Jurkat, Clone E6-1 (cell line): ENCODE measurements at places on chromosomes 1 and 21.

- no peak for DNase-seq
Observed at GRCh38 chr1:9302745-9303524, 10.2 kb downstream of the SPSB1 start.

- no peak for DNase-seq
Observed at GRCh38 chr1:107407011-107407410, 266.2 kb downstream of the NTNG1 start.

- no peak for DNase-seq
Observed at GRCh38 chr1:229137271-229137670, 133.6 kb upstream of the RAB4A start.

DNA sequence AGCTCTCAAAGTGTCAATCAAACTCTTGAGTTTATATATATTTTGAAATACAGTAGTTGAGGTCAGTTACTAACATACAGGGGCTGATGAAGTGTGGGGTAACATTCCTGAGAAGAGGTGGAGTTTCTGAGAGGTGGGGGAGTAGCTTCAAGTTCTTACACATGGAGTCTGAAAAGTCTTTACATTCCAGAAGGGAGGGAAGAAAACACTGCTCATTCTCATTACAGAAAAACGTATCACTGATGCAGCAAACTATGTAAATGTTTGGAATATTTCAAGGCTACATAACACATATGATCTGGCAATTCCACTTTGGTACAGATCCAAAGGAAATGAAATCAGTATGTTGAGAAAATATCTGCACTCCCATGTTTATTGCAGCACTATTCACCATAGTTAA, 1065.8 kb upstream of the B3GALT2 start:
- no peak for DNase-seq

DNA sequence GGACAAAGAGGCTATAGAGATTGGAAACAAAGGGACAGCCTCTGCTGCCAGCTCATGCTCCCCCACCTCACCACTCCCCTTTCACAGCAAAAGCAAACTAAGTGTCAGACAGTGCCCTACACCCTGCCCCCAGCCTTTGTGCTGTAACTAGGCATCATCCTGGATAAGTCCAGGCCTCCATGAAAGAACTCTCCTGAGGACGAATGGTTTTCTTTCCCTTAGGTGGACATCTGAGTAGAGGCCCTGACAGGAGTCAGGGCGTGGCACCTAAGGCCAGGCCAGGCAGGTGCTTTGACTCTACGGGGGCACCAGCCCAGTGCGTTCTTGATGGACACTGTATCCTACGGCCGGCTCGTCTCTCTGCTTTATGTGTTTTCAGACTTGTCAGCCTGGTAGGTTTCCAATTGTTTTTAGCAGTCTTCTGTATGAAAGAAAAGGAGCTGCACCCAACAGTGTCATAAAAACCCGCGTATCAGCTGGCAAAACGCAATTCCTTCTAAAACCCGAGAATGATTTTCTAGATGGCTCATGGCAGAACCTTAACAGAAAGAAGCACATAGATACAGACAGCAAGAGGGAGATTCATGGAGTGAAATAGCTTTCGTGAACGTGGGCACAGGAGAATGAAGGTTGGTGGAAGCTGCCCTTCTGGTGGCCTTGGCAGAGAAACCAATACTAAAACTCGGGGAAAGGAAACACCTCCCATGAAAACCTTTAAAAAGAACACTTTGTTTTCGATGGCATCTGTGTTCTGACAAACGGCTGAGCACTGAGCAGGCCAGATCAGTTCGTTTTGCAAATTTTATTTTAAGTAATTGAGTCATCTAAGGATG, 51.7 kb upstream of the AJAP1 start:
- no peak for DNase-seq

DNA sequence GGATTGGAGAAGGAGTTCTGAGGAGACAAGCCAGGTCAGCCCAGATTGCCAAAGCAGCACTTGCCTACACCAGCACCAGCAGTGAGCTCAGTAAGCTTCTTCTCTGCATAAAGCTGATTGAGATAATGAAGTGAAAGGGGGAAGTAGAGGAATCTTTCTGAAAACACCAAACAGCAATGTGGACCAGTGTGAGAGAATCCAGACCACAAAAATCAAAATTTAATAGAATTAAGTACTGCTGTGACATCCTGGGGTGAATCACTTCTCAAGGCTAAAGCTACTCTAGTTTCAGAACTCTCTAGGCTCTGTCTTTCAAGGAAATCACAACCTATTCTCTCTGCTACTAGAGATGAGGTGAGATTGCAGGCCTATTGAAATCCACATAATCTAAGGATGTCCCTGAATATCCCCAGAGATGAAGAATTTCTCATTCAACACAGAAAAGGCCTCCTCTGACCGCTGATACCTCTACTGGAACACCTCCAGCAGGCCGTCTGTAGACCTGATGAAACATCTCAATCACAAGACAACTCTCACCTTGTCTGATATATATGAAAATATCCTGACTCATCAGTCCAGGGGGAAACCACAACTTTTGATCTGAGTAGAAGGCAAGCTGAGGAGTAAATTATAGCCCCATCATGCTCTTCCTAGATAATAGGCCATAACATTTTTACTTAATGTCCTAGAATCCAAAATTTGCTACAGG, at the start of gene FCRL4:
Gene FCRL4, minus strand, starts transcription at position 127 of the 709 bp plus-strand sequence. CDS start 141 bp downstream, outside the sequence.
- no peak for DNase-seq

DNA sequence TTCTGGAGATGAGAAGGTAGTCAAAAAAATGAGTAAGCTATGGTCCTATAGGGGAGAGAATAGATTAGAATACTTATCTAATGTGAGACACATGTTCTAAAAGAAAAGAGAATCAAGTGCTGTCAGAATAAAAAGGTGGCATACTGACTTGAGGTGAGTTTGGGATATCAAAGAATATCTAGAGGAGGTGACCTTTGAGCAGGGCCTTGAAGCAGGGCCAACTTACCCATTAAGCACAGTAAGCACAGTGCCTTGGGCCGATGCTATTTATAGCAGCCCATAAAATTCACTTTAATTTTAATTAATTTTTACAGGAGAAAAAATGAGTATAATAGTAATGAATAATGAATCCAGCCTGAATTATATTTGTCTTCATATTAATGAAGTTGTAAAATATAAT, 92.2 kb downstream of the XPR1 start:
- no peak for DNase-seq

GRCh38 chr1:21397813-21398188, 42.1 kb upstream of the NBPF3 start:
- no peak for DNase-seq

- no peak for DNase-seq
Observed at GRCh38 chr1:179825206-179825605, 52.4 kb downstream of the TOR1AIP2 start.

DNA sequence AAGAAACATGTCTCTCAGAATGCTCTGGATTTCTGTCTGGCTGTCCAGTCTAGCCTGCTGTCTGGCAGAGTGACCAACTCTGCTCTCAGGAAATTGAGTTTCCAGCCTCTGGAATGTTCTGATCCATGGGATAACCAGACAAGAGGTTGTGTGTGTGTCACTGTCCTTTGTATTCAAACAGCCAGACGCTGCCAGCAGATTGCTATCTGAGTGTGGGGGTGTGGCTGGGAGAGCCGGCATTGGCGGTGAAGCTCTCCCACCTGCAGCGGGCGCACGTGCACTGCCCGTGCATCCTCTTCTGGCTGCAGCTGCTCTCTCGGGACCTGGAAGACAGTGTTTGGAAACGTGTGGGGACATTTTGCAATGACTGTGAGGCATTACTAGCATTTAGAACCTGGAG, 26.1 kb downstream of the PKP1 start:
- peak; percentile 84 for DNase-seq

DNA sequence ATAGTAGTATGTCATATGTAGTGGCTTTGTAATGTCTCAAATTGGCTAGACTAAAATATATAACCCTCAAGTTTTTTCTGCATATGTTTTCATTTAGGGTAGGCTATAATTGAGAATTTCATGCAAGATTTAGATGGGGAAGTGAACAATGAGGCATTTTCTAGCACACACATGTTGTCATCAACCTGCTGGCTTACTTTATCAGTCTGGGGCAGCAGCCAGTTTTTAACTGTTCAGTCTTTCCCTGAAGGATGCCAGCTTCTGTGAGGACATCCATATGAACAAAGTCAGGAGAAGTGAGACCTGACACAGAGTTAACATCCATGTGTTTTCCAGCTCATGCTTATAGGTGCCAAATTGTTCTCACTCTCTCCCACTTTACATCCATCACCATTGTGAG, 74.7 kb upstream of the OLFM3 start:
- no peak for DNase-seq

DNA sequence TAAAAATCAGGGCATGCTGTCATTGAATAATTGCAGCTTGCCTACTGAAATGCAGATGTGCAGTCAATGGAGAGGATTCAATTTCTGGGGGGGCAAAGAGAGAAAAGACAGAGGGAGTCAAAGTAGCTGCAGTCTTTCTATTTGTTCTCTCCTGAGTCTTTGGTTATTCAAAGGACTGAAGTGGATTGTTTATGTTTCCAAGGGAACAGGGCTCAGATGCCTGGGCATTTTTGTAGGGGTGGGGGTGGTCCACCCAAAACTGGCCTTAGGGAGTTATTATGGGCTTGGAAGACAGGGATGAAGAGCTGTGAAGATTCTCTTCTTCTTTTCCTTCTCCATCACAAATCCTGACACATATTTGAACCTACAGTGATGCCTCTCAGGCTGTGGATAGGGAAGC, 408.8 kb upstream of the DAB1 start:
- no peak for DNase-seq

DNA sequence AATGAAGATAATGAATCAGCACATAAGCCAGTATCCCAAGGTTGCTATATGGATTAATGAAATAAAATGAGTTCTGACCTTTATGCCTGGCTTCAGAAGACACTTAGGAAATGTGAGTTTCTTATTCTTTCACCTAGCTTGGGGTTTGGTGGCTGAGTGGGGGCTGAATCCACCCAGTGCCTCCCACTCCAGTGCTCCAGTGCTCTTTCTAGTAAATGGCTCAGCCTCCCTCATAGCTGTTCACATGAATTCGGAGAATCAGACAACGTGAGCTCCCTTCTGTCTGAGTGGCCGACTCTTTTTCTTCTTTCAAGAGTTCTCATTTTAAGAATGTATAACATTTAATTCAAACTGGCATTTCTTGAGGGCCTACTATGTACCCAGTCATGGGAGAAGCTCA, 43.5 kb downstream of the TRABD2B start:
- DNase-seq: no peak

- no peak for DNase-seq
Observed at GRCh38 chr1:164477343-164477742, 81.6 kb upstream of the PBX1 start.

GRCh38 chr1:24417681-24418080, 2.1 kb downstream of the NIPAL3 start:
- DNase-seq: no peak

- DNase-seq: no peak
Observed at GRCh38 chr1:59360729-59361128, 63.8 kb downstream of the FGGY start.

DNA sequence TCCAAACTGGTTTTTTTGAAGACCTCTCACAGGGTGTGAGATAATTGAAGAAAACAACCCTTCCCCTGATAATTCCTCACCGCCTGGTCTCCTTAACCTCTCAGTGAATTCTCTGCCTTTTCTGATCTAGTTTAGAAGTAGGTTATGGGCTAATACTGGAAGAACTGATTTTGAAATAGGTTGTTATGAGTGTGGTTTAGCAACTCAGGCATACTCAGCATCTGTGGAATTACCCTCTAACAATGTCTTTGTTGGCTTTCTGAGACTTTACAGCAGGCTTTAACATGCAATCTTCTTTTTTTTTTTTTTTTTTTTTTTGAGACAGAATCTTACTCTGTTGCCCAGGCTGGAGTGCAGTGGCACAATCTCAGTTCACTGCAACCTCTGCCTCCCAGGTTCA, 10.3 kb upstream of the PLD5 start:
- DNase-seq: no peak

DNA sequence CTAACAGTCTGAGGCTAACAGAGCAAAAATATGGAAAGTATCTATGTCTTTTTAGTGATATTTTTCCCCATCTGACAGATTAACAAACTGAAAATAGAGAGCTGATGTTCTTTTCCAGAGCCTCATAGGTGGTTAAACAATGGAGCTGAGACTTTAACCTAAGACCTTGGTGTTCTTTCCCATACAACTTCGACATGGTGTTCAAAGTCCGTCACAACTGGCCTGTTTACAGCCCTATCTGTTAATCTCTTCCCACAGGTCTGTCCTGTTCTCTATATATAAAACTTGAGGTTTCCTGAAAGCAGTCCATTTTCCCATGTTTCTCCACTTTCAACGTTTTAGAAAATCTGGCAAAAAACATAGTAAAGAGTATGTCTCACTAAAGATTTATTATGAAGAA, 395.7 kb downstream of the BRINP2 start:
- no peak for DNase-seq

- DNase-seq: no peak
Observed at GRCh38 chr1:67719329-67720196, 34.6 kb downstream of the GADD45A start.

- DNase-seq: no peak
Observed at GRCh38 chr21:33041981-33042380, 16.2 kb downstream of the OLIG2 start.

- DNase-seq: no peak
Observed at GRCh38 chr1:176896216-176896615, 268.3 kb downstream of the ASTN1 start.

DNA sequence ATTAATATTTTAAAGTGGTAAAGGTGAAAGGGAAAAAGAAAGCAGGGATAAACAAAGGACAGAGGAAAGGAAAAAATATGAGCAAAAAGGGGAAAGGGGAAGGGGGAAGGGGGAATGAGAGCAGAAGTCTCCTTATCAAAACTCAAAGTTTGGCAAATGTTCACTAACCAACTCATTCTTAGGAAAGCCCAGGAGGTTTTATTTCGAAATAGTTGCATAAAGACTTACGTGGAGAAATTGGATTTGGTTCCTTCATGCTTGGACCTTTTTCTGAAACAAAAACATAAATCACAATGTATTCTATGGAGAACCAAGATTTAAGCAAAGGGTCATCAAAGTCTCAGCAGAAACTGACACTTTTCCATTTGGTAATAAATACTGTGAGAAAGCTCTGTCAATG, 188.1 kb downstream of the TGFBR3 start:
- DNase-seq: no peak
